ENCODE measurements at places on chromosomes 4 and X.

GRCh38 chr4:107036584-107037198 is 578 bp upstream of the DKK2 start:
- no peak for DNase-seq

GRCh38 chrX:65536291-65536690 is 1.7 kb upstream of the LAS1L start:
- no peak for DNase-seq

DNA sequence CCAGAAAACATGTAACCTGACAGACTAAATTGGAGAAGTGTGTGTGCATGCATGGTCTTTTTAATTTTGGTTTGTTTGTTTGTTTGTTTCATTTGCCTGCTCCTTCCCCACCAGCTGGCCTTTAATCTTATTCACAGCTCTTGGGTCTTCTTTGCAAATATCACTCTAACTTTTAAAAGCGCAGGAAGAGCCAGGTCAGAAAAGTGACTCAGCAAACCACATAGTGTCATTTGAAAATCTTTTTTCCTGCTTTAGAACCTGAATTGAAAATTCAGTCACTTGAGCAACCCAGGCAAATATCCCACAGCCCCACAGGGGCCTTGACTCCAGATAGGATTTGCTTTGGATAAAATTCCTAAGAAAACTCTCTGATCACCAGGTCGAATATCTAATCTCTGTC is 4.6 kb downstream of the TMEM255A start:
- DNase-seq: no peak

GRCh38 chr4:17877661-17878060 is 66.9 kb downstream of the NCAPG start:
- DNase-seq: no peak

DNA sequence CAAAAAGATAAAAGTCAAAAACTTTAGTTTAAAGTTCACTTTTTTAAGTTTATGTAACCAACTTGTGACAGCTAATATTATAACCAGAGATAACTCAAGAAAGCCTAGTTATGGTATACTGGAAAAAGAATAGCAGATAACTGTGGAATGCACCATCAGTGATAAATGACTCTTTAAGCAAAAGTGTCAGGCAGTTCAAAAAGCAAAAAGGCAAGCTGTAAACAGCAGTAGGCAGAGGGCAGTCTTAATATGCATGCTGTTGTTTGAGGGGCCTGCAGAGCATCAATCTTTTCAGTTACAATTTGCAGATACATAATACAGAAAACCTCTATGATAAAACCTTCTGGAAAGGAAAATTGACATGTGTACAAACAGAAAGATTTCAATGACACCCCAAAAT is 81.8 kb upstream of the JADE1 start:
- no peak for DNase-seq

GRCh38 chr4:21856301-21856700 is 92.3 kb downstream of the KCNIP4 start:
- no peak for DNase-seq

- DNase-seq: no peak
These were observed 46.5 kb upstream of the RAB9B start for GRCh38 chrX:103878466-103879122.

DNA sequence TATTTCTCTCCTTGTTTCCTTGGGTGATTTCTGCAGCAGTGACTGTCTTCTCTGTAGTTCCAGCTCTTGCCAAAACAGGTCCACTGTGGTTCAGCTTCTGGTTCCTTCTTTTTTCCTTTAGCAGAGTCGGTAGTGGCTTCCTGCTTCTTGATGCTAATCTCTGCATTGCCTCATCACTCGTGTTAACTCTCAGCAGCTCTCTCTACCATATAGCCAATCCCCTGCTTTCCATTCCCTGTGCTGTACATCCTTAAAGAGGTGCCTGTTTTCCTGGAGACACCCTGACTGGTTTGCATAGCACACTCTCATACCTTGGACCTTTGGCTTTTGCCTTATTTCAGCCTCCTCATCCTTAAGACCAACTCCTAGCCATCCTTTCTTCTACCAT is 191.2 kb upstream of the LNX1 start:
- DNase-seq: no peak

- no peak for DNase-seq
These were observed 33.1 kb downstream of the STPG2 start for GRCh38 chr4:98110214-98110613.

All from NCI-H510A (cell line).